ENCODE measurements at places on chromosomes 7 and 10.

DNA sequence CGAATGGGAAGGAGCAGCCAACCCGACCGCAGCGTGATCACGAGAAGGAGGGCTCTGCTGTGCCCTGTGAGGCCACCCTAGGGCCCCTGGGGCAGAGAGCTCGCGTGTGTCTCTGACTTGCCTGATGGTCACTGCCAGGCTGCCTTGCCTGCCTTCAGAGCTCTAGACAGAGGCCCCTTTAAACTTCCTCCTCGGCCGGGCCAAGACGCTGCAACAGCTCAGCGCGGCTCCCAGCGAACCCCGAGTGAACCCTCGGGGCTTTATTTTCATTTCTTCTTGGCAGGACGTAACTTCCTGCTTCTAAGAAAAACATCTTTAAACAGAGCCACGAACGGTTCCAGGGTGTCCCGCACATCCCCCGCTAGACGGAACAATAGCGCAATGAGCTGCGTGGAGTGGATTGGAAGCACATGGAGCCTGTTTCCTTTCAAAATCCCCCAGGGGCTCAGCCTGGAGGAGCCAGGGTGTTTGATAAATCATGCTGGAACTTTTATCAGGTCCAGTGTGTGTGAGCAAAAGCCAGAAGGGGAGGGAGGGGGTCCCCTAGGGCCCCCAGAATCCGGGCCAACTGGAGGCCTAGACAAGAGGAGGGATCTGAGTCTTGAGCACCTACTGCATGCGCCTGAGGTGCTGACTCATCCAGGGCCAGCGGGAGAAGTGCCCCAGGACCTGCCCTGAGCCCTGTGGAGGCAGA, 134.1 kb upstream of the GDF10 start:
- peak; percentile 35 for DNase-seq

- no peak for DNase-seq
Observed at GRCh38 chr10:35262436-35262835, 73.9 kb upstream of the CCNY start.

DNA sequence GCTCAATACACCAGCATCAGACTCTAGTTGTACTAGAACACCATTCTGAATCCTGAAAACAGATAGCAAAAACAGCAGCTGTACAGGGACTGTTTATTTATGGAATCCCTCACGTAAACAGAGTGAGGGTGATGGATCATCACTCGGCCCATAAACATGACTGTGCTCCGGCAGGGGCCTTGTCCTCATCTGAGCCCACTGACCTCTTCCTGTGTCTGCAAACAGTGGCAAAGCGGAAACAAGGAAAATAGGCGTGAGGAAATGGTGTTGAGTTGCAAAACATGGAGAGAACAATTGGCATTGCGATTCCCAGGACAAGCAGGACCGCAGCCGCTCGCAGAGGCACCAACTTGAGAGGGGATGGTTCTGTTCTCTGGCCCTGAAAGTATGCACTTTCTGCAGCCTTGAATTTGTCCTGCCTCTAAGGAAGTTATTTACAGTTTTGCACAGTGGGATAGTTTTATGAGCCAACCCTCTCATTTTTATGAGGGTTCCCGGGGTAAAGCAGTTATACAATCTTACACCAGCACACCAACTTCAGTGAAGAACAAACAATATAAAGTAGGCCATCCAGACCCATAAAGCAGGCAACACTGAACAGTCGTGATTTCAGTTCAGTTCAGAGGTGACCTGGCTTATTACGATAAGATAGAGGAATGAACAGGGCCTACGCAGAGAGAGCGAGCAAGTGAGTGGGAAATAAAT, 248.0 kb upstream of the FZD8 start:
- DNase-seq = no peak

- no peak for DNase-seq
Observed at GRCh38 chr10:103673606-103674005, 180.1 kb downstream of the NEURL1 start.

GRCh38 chr10:119500123-119500795, 42.3 kb downstream of the RGS10 start:
- no peak for DNase-seq

GRCh38 chr10:14382531-14382930, 51.8 kb upstream of the FRMD4A start:
- no peak for DNase-seq
